ENCODE measurements at places on chromosomes 7 and 10.

GRCh38 chr7:114959931-114960330 is 38.0 kb downstream of the MDFIC start:
- no peak for DNase-seq

- no peak for DNase-seq
Observed at GRCh38 chr10:14102056-14102455, 228.7 kb downstream of the FRMD4A start.

DNA sequence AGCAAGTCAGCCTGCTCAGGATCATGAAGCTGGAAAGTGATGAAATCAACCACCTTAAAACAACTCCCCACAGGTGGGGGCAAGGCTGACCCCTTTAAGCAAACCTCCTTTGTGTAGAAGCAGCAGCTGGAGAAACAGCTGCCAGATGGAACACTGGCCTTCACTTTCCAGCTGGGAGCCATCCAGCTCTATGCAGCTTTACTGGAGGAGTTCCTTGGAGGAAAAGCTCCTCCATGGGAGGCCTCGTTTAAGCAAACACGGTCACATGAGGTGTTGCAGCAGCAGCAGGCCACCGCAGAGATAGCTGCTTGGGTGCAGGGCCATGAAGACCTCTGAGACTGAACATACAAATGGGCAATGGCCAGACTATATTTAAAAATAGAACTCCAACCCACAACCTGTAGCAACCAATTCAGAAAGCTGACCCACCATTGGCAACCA is 13.0 kb upstream of the DLG5 start:
- DNase-seq, result no peak

- DNase-seq, result no peak
Observed at GRCh38 chr10:61821153-61821552, 80.3 kb upstream of the ARID5B start.

GRCh38 chr10:47294501-47294900 is 5.5 kb upstream of the GDF10 start:
- no peak for DNase-seq

DNA sequence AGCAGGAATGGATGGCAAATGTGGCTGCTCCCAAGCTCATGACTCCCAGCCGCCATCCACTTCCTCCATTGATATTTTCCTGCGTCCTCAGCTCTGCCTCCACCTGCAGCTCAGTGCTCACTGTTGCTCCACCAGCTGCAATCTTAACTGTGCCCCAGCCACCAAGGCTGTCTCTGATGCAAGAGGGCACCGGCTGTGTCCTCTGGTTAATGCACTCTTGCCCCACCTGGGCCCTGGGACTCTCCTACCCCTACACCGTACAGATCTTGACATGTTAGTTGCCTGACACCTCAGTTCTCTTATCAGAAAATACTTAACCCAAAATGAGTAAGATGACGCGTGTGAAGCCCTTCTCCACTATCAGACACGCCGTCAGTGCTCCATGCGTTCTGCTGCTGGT is 45.5 kb upstream of the GPR26 start:
- no peak for DNase-seq

DNA sequence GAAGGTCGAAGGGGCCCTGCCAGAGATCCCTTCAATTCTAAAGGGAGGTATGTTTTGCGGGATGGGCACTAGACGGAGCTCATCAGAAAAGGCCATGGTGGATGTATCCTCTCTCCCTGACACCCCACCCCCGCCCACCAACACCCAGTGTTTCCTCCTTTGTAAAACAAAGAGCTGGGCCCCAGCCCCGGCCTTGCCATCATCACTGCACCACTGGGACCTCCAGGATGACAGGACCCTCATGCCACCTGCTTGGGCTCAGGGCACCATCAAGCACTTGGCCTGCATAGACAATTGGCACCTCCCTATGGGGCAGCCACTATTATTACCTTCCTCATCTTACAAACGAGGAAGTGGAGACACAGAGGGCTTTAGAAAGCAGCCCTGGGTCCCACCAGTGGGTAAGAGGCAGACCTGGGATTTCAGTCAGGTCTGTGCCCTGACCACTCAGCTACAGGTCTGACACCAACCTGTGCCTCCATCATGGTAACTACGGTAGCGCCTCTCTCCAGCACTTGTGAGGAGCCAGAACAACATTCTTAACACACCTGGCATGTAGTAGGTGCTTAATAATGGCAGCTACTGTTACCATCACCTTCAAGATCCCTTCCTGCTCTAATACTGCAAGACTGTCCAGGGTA is 2.0 kb downstream of the CALML3 start:
- no peak for DNase-seq

DNA sequence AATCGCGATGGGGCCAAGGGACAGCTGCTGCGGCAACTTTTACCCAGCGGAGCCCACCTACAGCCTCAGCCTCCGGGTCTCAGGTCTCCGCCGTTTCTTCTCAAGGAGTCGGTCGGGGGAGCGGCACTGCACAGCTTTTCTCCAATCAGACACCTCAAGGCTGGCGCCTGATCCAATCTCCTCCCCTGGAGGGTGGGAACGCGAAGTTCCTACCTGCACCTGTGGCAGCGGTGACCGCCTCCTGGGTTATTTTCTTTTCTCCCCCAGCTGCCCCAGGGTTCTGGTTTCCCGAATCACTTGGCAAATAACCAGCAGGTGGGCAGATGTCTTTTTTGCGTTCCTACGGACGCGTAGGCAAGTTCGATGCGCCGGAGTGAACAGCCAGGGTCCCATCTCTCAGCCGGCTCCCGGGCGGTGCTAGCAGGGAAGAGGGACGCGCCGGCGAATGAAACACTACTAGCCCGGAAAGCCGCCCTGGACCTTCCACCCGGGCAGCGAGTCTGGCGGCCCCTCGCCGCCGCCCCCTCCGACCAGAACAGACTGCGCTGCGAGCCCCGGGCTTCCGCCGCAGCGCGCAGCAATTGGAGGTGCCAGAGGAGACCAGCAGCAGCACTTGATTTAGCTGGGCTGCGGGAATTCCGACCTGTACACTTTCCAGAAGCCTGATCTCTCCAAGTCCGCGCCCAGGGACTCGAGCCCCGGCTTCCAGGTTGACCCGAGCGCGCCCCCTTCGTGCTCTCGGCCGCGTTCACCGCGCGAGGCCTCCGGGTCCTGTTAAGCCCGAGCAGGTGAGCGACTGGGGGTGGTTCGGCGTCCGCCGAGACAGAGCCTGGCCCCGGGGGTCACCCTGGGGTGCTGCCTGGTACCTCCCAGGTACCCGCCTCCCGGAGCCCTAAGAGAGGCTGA is at the start of gene PRR15:
Gene PRR15 (plus strand): TSS at position 246 of the 906 bp plus-strand sequence. CDS start 2,495 bp downstream, outside the sequence.
- no peak for DNase-seq

GRCh38 chr10:555682-556350 is 133.7 kb downstream of the DIP2C start:
- no peak for DNase-seq

- DNase-seq, result no peak
Observed at GRCh38 chr7:157693071-157693520, 356.3 kb downstream of the DNAJB6 start.

GRCh38 chr7:101578552-101578951 is 50.5 kb downstream of the MYL10 start:
- DNase-seq, result no peak

- no peak for DNase-seq
Observed at GRCh38 chr7:151597541-151598444, 78.1 kb upstream of the RHEB start.

- DNase-seq, result no peak
Observed at GRCh38 chr10:26326851-26327250, 110.3 kb downstream of the GAD2 start.

GRCh38 chr10:31166606-31167005 is 134.9 kb upstream of the ZNF438 start:
- DNase-seq, result no peak

DNA sequence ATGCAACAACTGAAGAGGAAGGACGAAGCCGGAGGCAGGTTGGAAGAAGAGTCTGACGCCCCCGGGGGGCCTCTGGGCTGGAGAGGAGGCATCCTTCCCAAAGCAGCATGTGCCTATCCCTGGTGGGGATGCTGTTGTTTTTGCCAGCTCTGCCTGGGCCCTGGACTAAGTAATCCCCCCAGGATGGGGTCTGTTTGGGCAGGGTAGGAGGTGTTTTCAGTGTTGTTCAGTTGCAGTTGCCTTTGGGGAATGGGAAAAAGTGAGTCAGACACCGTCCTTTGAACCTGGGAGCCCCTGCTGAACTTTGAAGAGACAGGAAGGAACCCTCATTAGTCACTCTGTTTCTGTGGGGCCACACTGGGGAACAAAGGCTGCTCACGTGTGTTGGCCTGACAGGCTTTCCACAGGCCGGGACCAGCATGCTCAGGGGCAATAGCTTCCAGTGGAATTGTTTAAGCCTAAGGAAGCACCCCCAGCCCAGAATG is 35.2 kb upstream of the GDF10 start:
- no peak for DNase-seq

- no peak for DNase-seq
Observed at GRCh38 chr10:131068760-131069159, 242.8 kb downstream of the TCERG1L start.

- DNase-seq, result no peak
Observed at GRCh38 chr10:91974960-91975359, 51.4 kb downstream of the BTAF1 start.

GRCh38 chr10:23190872-23191763 is 994 bp upstream of the PTF1A start:
- DNase-seq, result no peak

GRCh38 chr10:131391936-131392335 is 80.4 kb upstream of the TCERG1L start:
- DNase-seq, result no peak

- DNase-seq, result no peak
Observed at GRCh38 chr7:81925530-81925929, 155.7 kb upstream of the HGF start.

DNA sequence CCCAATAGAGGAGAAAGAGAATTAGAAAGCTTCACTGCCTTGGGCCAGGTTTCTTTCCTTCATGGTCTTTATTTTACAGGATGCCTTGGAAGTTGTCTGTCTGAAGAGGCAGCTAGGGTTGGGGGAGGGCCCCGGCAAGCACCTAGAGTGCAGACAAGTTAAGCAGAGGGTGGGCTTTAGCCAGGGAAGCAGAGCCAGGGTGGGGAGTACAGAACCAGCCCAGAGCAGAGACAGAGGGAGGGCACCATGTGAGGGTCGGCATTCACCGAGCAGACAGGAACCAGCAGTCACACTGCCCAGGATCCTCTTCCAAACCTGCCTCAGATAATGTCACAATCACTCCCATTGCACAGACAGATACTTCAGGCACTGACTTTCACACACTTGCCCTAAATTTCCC is 75.9 kb downstream of the ADARB2 start:
- no peak for DNase-seq

DNA sequence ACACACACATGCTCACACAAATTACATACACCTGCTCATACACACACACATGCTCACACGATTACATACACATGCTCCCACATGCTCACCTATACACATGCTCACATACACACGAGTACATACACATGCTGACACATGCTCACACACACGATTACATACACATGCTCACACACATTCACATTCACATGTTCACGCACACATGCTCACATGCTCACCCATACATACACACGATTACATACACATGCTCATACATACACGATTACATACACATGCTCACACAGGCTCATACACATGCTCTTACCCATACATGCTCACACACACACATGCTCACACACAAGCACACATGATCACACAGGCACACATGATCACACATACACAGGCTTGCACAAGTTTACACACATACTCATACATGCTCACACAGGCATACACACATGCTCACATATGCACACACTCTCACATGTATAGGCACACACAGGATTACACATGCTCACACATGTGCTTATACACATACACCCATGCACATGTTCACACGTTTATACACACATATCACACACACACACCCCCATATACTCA is 118.5 kb downstream of the PAXIP1 start:
- DNase-seq, result no peak

Data from cortex of kidney (tissue), 1 donor.